ENCODE measurements at places on chromosomes 11 and 22.
A peak's percentile ranks its signal among the peaks of the same experiment; 100 is the strongest.

- no peak for DNase-seq
Measured at GRCh38 chr11:117792241-117792640, 4.8 kb downstream of the DSCAML1 start.

DNA sequence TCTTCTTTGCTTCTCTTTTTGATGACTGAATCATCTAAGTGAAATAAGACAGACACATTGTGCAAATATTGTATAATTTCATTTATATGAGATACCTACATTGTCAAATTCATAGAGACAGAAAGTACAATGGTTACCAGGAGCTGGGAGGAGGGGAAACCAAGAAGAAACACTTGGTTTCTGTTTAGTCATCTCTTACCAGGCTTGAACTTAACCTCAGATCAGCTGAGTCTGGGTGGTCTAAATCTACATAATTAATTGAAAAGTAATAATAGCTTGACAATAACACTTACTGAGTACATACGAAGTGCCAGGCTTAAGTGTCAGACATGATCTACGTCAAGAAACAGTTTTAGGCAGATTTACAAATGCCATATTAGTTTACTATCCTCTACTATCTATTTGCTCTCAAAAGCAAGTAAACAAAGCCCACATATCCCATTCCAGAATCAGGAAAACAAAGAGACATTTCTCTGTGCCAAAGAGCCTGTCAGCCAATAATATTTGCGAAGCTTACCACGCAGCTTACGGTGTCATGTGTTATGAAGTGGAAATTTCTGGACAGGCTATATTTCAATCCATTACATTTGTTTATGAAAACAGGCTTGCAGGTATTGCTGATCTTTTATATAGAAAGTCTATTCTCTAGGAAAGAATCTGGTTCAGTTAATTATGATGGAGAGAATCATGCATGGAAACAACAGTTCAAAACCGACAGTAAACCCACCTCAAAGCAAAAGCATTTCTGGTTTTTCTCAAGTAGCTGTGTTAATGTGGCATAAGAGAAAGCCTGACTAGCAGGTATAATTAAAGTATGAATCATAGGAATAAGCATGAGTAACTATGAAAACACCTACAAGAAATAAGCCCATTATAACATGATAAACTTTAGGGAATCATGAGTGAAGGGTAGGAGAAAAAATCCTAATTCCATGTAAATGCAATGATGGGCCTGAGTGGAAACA lies 2.7 kb upstream of the ARHGAP42 start:
- DNase-seq: no peak

- DNase-seq: no peak
Measured at GRCh38 chr11:44957040-44957515, 6.4 kb upstream of the TP53I11 start.

- DNase-seq: peak; percentile 77
Measured at GRCh38 chr11:12769834-12770345, 95.7 kb downstream of the TEAD1 start.

GRCh38 chr11:69667619-69668604 lies 7.2 kb downstream of the LTO1 start:
- no peak for DNase-seq

DNA sequence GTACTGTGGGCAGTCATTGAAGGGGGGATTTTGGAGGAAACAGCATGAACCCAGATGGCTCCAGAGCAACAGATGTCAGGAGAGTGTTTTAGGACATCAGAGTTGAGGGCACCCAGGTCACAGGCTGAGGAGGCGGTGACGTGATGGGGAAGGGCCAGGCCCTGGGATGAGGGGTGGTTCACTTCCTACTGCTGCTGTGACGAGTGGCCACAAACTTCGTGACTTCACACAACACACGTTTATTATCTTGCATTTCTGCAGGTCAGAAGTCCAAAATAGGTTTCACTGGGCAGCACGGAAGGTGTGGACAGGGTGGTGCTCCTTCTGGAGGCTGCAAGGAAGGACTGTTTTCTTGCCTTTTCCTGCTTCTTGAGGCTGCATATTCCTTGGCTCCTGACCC lies 77.7 kb upstream of the RAB1B start:
- no peak for DNase-seq

DNA sequence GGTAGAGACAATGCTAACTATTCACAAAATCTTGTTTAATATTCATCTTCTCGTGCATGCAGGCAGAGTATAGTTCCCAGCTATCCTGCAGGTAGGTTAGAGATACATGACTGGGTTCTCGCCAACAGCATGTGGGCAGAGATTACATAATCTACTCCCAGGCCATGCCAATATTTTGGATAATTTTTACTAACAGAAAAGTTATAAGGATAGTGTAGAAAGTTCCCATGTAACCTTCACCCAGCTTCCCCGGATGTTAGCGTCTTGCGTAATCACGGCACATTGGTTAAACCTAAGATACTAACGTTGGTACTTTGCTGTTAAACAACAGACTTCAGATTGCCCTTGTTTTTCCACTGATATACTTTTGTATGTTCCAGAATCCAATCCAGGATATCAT lies 215.5 kb upstream of the LARGE1 start:
- DNase-seq: no peak

DNA sequence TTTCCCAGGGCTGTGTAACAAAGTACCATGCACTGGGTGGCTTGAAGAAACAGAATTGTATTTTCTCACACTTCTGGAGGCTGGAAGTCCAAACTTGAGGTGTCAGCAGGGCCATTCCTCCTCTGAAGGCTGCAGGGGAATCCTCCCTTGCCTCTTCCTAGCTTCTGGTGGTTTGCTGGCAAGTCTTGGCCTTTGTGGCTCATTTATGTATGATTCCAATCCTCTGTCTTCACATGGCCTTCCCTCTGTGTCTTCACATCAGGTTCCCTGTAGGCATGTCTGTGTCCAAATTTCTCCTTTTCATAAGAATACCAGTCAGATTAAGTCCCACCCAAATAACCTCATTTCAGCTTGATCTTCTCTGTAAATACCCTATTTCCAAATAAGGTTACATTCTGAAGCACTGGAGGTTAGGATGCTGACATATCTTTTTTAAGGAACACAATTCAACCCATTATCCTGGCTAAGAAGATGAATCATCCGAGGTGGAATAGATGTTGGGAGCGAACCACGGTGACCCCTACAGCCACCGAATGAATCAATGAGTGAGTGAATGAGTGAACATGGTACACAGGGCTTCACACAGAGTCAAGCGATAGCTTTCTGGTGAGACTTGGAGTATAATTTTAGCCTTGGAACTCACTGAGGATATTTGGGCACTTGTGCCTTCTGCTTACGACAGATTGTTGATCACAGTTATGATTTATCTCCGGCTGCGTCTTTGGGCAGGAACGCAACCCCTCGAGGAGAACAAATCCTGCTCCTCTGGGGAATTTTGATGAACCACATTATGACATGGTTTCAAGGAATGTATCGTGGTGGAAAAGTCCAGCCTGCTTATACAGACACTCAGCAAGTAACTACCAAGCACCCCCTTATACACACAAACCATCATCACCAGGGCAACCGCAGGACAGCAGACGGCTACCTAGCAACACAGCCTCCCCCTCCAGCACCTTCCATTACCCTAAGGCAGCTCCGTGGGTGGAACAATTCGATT lies 34.3 kb upstream of the MICAL2 start:
- DNase-seq: peak; percentile 100

- DNase-seq: no peak
Measured at GRCh38 chr11:96331699-96332116, 11.3 kb downstream of the MAML2 start.

GRCh38 chr22:19599626-19600243 lies 75.5 kb upstream of the CLDN5 start:
- no peak for DNase-seq

DNA sequence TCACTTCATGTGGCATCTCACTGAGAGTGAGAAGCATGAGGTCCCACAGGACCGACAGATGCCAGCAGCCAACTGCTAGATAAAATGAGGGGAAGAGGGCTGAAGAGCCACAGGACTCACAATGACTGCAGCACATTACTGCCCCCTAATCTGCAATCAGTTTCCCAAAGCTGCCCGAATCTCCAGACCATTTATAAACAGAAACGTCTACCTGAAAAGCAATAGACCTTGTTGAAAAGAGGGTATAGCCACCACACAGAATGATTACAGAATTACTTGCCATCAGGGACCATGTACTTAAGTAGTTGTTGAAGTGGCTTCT lies 12.4 kb upstream of the TEF start:
- no peak for DNase-seq

GRCh38 chr22:27318516-27318915 lies 483.0 kb downstream of the MN1 start:
- peak; percentile 70 for DNase-seq

DNA sequence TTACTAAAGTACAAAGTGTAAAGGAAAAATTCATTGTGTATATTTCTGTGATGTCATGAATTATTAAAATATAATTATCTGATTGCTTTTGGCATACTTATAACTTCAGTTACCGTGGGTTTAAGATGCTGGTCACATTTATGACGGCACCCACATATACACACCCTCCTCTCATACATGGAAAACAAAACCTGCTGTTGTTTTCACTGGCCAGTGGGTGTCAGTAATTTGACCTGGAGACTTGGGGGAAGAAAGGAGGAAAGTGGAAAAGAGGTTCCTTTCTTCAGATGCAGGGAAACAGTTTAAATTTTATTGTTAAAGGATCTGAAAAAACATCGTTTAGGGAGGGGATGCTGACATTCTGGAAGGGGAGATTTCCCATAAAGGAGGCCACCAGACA lies 742 bp upstream of the BBOX1 start:
- DNase-seq: peak; percentile 2

DNA sequence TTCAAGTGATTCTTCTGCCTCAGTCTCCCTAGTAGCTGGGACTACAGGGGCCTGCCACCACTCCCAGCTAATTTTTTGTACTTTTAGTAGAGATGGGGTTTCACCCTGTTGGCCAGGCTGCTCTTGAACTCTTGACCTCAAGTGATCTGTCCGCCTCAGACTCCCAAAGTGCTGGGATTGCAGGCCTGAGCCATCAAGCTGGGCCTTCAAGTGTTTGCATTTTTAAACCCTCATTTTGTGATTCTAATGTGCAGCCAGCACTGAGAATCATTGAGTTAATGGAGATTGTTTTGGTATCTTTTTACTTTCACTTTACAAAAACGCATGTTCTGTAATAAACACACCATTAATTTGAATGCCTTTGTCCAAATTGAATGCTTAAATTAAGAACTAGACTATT lies 3.4 kb downstream of the TYR start:
- DNase-seq: no peak

DNA sequence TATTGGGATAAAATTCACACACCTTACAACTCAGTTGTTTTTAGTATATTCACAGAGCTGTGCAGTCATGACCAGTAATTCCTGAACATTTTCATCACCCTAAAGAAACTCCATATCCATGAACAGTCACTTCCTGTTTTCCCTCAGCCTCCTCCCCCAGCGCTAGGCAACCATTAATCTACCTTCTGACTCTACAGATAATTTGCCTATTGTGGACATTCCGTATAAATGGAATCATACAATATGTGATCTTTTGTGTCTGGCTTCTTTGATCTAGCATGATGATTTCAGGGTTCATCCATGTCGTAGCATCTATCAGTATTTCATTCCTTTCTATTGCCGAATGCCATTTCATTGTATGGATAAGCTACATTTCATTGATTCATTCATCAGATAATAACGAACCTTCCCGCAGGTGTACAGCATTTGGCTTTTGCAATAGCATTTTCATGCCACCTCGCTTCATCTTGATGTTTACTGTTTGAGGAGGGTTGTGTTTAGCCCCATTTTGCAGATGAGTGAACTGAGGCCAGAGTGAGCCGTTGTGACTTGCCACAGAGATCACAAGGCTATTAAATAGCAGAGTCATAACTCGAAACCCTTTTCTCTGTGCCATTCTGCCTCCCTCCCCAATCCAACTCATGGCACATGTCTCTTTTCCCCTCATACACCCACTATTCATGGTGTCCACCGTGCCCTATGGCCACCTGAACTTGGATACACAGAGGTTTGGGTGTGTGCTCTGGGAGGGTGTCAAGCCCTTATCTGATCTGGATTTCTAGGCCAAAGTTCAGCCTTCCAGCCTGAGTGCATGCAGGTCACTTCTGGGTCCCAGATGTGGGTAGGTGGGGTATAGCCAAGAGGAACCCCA lies 11.1 kb upstream of the MYH9 start:
- DNase-seq: peak; percentile 86

- no peak for DNase-seq
Measured at GRCh38 chr22:48976556-48977535, 850.8 kb downstream of the BRD1 start.

- DNase-seq: peak; percentile 47
Measured at GRCh38 chr11:124069429-124070401, 28.6 kb upstream of the OR10G7 start.

GRCh38 chr11:10598816-10599215 lies 30.4 kb upstream of the LYVE1 start:
- no peak for DNase-seq

- DNase-seq: no peak
Measured at GRCh38 chr11:64347193-64347867, 7.3 kb downstream of the CCDC88B start.

GRCh38 chr22:23549198-23549595 lies 30.9 kb downstream of the IGLL1 start:
- no peak for DNase-seq

GRCh38 chr11:75356613-75357012 lies 5.2 kb upstream of the ARRB1 start:
- no peak for DNase-seq

GRCh38 chr11:107785401-107785800 lies 73.2 kb downstream of the SLC35F2 start:
- peak; percentile 3 for DNase-seq

DNA sequence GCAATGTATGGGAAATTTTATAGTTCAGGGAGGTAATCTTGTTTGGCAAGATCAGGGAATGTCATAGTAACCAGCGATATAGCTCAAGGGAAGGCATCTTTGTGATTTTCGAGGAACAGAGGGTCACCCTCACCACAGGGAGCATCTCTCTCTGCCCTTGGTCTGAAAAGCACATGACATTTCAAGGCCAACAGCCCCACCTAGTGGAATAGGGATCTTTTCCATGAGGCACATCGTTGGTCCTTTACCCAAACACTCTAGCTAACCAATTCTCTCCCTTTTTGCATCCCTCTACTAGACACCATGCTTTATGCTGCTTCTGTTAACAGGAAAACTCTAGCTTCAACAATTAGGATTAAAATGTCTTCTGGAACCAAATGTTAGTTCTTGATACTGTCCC lies 179.0 kb downstream of the GRM5 start:
- DNase-seq: peak; percentile 40

GRCh38 chr11:128171506-128171905 lies 415.9 kb downstream of the ETS1 start:
- DNase-seq: no peak

- DNase-seq: peak; percentile 32
Measured at GRCh38 chr11:125390946-125391345, 105.1 kb downstream of the FEZ1 start.
